ENCODE measurements at places on chromosomes 3 and 15.

- H3K27me3 ChIP-seq = peaks cover 72% of the 10 kb centered on the region
- H3K36me3 ChIP-seq = no peaks in the 10 kb centered on the region
- DNase-seq = peak; percentile 38
- H3K27ac ChIP-seq = peak overlapping the region; percentile 61
- H3K4me3 ChIP-seq = peak overlapping the region; percentile 75
- peaks cover 22% of the 10 kb centered on the region for H3K4me1 ChIP-seq
Measured at GRCh38 chr3:71784201-71784913, 591 bp downstream of the PROK2 start.

- no peaks in the 10 kb centered on the region for H3K4me1 ChIP-seq
- H3K27me3 ChIP-seq = peaks cover 11% of the 10 kb centered on the region
- H3K36me3 ChIP-seq = no peaks in the 10 kb centered on the region
- DNase-seq = no peak
Measured at GRCh38 chr3:13143381-13144004, 70.3 kb upstream of the IQSEC1 start.

DNA sequence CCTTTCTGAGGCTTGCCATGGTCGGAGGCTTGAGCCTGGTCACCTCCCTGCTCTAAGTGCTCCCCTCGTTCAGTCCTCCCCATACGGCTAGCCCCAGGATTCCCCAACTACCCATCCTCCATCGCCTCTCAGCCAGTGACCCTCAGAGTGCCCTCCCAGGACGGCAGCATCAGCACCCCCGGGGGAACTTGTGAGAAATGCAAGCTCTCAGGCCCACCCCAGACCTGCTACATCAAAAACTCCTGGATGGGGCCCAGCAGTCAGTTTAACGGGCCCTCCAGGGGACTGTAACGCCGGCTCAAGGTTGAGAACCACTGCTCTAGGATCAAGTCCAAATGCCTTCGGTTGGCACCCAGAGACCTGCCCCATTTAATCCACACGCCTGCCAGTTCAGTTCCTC is 6.9 kb downstream of the ADAMTS17 start:
- peak overlapping the region; percentile 33 for H3K27ac ChIP-seq
- no peak for DNase-seq
- no peaks in the 10 kb centered on the region for H3K27me3 ChIP-seq
- peaks cover 80% of the 10 kb centered on the region for H3K4me1 ChIP-seq

GRCh38 chr3:62817678-62818077 is 57.5 kb downstream of the CADPS start:
- H3K36me3 ChIP-seq = no peaks in the 10 kb centered on the region
- no peaks in the 10 kb centered on the region for H3K27me3 ChIP-seq

GRCh38 chr3:50088725-50089608 is at the start of gene RBM5:
Gene RBM5 (plus strand): TSS chr3:50088919. CDS start chr3:50090435, 1,516 bp downstream.
- DNase-seq = peak; percentile 90
- peaks cover 51% of the 10 kb centered on the region for H3K36me3 ChIP-seq
- H3K27ac ChIP-seq = peak within 1 kb of the TSS; percentile 97
- H3K4me3 ChIP-seq = peak within 1 kb of the TSS; percentile 98
- H3K27me3 ChIP-seq = no peaks in the 10 kb centered on the region

DNA sequence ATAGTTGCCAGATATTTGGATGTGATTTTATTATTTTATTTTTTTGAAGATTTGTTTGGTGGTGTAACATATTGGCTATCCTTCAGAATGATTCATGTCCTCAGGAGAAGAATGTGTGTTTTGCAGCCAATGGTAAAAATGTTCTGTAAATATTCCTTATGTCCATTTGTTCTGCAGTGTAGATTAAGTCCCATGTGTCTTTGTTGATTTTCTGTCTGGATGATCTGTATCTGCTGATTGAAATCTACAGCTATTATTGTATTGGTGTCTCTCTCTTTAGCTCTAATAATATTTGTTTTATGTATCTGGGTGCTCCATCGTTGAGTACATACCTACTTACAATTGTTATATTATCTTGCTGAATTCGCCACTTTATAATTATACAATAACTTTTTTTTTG is 1641.7 kb downstream of the OTOL1 start:
- H3K27ac ChIP-seq = no peak overlapping the region
- DNase-seq = no peak
- H3K36me3 ChIP-seq = no peaks in the 10 kb centered on the region
- H3K4me3 ChIP-seq = no peak overlapping the region

GRCh38 chr3:176964661-176965060 is 232.6 kb downstream of the TBL1XR1 start:
- no peak for DNase-seq
- H3K4me3 ChIP-seq = no peak overlapping the region
- no peaks in the 10 kb centered on the region for H3K36me3 ChIP-seq
- H3K27ac ChIP-seq = no peak overlapping the region
- peaks cover 6% of the 10 kb centered on the region for H3K4me1 ChIP-seq

DNA sequence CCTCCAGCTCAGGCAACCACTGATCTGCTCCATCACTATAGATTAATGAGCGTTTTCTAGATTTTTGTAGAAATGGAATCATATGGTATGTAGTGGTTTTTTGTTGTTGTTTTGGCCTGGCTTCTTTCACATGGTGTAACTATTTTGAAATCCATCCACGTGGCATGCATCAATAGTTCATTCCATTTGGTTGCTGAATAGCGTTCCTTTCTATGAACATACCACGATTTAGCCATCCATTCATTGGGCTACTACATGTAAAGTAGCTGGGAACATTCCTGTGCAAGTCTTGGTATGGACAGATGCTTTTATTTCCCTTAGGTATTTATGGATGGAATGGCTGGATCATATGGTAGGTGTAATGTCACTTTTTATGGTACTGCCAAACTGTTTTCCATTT is 10.7 kb upstream of the CHSY1 start:
- H3K27ac ChIP-seq = no peak overlapping the region
- peaks cover 6% of the 10 kb centered on the region for H3K27me3 ChIP-seq
- no peak overlapping the region for H3K4me3 ChIP-seq

DNA sequence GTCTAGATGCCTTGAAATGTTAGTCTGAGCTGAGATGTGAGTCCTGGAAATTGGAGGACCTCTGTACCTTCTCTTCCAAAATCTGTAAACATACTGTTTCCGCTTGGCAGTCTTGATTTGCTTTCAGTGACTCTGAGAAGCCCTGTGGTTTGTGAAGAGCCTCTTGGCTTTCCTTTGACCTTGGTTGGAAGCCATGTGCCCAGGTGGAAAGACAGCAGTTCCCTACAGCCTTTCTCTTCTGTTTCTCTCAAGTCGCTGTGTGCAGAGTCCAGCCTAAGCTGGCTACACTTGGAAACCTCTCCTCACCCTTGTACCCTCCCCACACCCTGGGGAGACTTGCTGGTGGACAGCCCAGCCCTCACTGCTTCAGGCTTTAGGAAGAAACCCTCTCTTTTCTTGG is 129.8 kb upstream of the CTDSPL start:
- peaks cover 10% of the 10 kb centered on the region for H3K27me3 ChIP-seq
- no peaks in the 10 kb centered on the region for H3K4me1 ChIP-seq
- H3K4me3 ChIP-seq = no peak overlapping the region
- H3K27ac ChIP-seq = no peak overlapping the region
- no peak for DNase-seq

GRCh38 chr3:64266065-64266931 is 41.0 kb upstream of the PRICKLE2 start:
- no peaks in the 10 kb centered on the region for H3K36me3 ChIP-seq
- H3K27me3 ChIP-seq = peaks cover 47% of the 10 kb centered on the region
- no peak overlapping the region for H3K27ac ChIP-seq
- H3K4me1 ChIP-seq = no peaks in the 10 kb centered on the region
- DNase-seq = no peak

DNA sequence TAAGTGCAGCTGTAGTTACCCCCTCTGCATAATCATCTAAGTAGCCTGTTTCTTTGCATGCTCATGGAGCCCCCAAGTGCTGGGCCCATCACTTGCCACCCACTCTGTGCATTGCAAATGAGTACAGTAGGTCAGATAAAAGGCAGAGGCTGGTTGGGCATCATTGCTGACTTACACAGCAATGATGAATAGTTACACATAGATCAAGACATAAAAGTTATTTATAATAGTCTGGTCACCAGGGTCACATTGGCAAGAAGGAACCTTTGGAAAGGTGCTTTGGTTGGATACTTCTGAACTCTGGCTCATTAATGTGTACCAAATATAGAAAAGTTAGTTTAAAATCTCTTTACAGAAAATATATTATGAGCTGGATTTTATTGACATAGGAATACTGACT is 111.6 kb downstream of the MITF start:
- no peak for DNase-seq
- no peak overlapping the region for H3K4me3 ChIP-seq
- H3K27me3 ChIP-seq = no peaks in the 10 kb centered on the region

DNA sequence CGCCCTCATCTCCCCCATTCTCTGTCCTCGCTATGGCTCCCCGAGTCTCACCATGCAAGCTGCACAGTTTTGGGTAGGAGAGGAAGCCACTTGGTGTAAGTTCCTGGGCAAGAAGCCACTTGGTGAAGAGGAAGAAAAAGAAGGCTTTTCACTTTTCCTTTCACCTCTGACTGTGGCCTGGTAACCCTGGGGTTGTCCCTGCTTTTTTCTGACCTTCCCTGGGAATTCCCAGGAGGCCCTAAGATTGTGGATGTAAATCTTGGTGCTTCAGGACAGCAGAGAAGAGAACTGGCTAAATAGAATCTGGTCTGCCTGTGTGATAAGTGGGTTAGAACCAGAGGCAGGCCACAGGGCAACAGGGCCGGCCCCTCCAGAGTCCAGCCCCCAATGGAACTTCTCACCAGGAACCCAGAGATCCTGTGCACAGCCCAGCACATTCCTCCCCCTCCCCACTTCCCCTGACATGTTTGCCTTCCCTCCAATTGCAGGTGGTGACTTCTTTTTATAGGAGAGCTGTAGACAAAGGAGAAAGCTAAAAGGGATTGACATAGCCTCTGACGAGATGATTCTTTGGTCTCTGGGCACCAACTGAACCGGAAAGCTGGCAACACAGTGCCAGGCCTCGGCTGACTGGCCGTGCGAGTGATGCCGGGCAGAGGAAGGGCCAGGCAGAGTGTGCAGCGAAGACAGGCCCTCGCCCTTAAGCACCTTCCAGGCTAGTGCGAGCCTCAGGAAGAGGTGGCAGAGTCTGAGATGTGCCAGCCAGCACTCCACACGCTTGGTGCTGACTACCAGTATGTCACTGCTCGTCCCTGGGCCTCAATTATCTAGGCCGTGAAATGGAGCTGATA is 19.4 kb upstream of the SKOR1 start:
- DNase-seq = no peak
- no peak overlapping the region for H3K4me3 ChIP-seq
- H3K36me3 ChIP-seq = peaks cover 12% of the 10 kb centered on the region
